ENCODE measurements at places on chromosomes 5 and 9.

GRCh38 chr5:128304088-128304487 lies 220.5 kb downstream of the SLC12A2 start:
- DNase-seq = no peak

DNA sequence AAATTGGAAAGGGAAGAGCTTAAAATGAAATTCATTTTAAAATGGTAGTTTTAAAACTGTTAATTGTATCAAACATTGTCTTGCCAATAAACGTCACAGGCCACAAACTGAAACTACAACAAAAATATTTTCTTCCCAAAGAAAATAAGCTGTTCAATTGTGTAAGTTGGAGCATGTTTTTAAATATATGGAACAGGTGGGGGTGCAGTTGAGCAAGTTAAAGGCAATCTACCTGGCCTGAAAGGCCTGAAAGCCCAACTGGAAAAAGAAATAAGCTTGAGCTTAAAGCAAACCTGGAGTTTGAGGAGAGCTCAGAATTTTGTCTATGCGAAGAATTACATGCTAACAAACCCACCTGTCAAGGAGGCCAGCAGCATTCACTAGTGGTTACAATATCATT lies 439.5 kb downstream of the ACTL7B start:
- no peak for DNase-seq

DNA sequence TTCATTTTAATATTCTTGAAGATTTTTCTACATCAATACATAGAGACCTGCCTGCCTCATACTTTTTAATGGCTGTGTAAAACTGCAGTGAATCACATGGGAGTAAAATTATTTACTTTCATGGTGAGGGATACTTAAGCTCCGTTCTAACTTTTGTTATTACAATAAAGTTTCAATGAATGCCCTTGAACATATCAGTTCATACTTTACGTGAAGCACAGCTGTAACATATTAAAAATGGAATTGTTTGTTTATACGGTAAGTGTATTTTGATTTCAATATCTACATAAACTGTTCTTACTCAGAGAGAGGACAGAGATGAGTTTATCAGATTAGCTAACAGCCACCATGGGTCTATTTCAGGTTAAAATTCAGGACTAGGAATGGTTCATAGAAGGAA lies 155.1 kb downstream of the NR3C1 start:
- no peak for DNase-seq

DNA sequence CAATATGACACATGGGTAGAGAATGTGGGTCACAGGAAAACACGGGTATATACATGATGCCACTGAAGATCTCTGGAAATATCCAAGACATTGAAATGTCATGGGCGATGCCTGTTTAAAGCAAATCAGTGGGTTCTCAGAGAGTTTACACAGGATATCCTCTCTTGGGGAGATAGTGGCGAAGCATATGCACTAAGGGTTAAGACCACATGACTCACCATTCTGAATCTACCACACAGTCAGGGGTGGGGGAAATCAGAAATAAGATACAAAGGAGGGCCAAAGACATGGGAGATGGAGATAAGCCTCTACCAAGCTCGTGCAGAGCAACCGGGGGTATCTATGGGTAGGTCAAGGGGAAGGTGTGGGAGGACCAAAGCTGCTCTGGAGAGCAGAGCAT lies 58.8 kb downstream of the SH3PXD2B start:
- no peak for DNase-seq

- no peak for DNase-seq
These were observed 92.5 kb upstream of the ITGA2 start for GRCh38 chr5:52896534-52897237.

- no peak for DNase-seq
These were observed 294.0 kb downstream of the EFNA5 start for GRCh38 chr5:107376546-107377276.

- no peak for DNase-seq
These were observed 136.4 kb downstream of the KDM4C start for GRCh38 chr9:6894135-6894534.

GRCh38 chr9:86126998-86127972 lies 27.9 kb upstream of the GOLM1 start:
- no peak for DNase-seq

DNA sequence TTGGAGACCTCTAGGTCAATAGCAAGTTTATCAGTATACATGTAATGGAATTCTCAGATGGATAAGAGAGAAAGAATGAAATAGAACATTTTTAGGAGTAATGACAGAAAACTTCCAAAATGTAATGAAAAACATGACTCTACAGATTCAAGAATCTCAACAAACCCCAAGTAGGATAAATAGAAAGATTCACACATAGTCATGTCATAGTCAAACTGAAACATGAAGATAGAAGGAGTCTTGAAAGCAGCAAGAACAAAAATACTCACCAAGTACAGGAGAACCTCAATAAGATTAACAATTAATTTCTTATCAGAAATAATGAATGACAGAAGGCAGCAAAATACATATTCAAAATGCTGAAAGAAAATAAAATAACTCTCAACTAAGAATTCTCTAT lies 164.5 kb downstream of the SPATA31D1 start:
- no peak for DNase-seq

- DNase-seq = no peak
These were observed 172.9 kb upstream of the IL12B start for GRCh38 chr5:159503236-159503635.

DNA sequence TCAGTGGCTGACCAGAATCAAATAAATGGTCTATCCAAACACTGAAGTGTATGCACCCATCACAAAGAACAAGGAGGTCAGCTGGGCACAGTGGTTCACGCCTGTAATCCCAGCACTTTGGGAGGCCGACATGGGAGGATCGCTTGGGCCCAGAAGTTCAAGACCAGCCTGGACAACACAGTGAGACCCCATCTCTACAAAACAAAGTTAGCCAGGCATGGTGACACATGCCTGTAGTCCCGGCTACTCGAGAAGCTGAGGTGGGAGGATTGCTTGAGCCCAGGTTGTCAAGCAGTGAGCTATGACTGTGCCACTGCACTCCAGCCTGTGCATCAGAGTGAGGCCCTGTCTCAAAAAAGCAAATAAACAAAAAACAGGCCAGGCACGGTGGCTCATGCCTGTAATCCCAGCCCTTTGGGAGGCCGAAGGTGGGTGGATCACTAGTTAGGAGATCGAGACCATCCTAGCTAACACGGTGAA lies 40.5 kb downstream of the SEMA4D start:
- no peak for DNase-seq

DNA sequence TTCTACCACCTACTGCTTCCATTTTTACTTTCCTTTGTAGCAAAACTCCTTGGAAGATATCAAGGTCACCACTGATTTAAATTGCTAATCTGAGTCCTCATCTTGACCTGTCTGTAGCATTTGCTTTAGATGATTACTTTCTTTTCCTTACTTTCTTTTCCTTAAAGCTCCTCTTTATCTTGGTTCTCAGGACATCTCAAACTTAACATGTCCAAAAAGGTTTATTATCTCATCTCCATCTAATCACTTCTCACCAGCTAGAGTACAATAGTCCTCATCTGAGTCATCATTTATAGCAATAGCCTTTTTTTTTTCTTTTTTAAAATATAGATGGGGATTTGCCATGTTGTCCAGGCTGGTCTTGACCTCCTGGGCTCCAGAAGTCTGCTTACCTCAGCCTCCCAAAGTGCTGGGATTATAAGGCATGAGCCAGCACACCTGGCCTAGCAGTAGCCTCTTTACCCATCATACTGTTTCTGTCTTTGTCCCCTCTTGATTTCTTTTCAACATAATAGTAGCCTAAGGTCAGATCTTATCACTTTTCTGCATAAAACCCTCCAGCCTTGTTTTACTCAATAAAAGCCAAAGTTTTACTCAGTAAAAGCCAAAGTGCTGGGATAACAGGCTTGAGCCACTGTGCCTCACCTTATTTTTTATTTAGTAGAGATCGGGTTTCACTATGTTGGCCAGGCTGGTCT lies 32.9 kb upstream of the GPR21 start:
- no peak for DNase-seq

GRCh38 chr9:87386490-87387025 lies 111.1 kb upstream of the DAPK1 start:
- no peak for DNase-seq

- DNase-seq = peak; percentile 29
These were observed 718 bp upstream of the DENND4C start for GRCh38 chr9:19229595-19230354.

DNA sequence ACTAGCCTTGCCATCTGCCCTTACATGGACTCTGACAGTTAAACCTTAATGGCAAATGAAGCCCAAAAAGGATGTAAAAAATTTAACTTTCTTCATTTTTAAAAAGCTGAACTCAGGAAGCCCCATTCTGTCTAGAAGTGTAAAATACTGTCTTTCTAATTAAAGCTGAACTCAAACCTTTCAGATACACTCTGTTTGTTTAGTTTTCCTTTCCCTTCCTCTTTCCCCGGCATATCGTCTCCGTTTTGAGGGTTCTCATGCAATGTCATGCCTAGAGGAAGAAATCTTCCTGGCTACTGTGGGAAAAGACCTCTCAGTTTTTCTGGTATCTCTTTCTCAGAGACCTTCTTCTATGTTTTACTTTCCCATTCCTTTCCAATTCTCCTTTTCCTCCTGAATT lies 841.5 kb downstream of the DTWD2 start:
- DNase-seq = no peak

DNA sequence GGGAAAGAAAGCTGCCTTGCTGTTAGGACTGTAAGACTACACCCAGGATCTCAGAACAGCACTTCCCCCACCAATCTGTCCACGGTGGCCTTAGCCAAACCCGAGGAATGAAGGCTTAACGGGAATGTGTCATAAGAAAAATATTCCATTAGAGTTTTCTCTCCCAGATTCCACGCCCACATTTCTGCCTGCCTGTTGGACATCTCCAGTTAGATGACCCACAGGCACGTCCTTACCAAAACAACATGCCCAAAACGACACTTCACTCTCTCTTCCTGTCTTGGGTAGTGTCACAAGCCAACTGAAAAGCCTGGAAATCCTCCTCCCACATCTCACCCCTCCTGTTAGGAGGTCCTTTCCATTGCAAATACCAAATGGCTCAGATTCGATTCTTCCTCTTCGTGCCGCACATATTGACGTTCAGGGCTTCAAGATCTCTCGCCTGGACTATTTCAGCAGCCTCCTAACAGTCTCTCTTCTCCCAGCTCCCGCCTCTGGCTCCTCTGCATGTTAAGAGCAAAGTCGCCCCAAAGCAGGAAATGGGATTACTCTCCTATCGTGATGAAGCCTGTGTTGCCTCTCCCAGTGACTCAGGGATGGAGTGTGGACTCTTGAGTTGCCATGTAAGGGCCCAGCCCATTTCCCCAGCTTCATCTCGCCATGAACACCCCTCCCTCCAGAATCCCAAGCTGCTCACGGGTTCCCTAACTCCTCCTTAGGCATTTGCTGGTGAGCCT lies 159.3 kb downstream of the NR3C1 start:
- DNase-seq = no peak

DNA sequence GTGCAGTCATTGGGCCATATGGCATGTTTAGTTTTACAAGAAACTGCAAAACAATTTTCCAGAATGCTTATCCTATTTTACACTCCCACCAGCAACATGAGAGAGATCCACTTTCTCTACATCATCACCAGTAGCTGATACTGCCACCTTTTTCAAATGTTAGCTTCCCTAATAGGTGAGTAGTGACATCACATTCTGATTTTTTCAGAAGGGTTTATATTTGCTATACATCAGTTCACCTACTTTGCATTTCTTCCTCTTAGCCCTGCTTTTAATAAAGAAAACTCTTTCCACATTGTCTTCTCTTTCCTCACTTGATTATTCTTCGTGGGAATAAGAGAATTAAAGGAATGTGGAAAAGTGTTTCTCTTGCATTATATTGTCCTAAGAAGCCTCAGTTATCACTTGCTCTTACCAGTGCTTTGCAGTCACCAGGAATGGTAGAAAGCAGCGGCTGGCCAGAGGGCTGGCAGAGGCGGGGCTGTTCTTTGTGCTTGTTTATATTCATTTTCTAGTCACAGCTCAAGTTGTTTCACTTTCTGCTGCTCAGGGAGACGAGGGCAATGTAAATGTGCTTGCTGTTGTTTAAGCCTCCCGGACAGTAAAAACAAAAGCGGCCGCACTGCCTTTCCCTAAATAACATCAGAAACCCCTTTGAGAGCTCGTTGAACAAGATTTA lies 164.8 kb downstream of the HSD17B3 start:
- DNase-seq = no peak

- DNase-seq = no peak
These were observed 102.5 kb downstream of the PPARGC1B start for GRCh38 chr5:149832636-149833035.

GRCh38 chr9:96782235-96782634 lies 4.3 kb upstream of the ZNF510 start:
- DNase-seq = no peak

- no peak for DNase-seq
These were observed 125.9 kb upstream of the OSMR start for GRCh38 chr5:38719916-38720315.

GRCh38 chr5:75046366-75047142 lies 5.8 kb downstream of the GCNT4 start:
- DNase-seq = no peak

DNA sequence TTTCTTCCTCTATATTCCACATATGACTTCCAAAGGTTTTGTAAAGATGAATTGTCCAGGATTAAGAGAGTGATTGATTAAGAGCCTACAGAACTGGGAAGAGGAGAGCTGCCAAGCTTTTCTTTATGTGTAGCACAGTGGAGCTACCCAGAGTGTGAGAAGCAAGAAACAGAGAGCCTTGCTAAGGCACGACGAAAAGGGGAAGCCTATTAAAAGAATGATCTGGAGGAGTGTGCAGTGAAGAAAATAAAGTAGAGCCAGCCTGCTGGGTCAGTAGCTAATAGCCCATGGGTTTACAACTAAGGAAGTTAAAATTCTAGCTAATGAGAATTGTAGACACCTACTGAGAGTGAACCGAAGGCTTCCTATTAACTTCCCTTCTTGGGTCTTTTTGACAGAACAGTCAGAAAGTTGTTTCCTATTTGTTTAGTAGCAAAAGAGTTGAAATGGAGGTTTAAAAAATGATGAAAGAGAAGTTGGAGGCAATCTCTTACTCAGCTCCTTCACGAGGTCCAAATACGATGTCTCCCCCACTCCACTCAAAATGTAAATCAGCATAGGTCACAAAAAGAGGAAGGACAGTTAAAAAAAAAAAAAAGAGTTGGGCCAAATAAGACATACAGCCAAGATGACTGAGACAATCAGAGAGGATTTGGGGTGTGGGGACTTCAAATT lies 957 bp upstream of the PRR16 start:
- peak; percentile 33 for DNase-seq

DNA sequence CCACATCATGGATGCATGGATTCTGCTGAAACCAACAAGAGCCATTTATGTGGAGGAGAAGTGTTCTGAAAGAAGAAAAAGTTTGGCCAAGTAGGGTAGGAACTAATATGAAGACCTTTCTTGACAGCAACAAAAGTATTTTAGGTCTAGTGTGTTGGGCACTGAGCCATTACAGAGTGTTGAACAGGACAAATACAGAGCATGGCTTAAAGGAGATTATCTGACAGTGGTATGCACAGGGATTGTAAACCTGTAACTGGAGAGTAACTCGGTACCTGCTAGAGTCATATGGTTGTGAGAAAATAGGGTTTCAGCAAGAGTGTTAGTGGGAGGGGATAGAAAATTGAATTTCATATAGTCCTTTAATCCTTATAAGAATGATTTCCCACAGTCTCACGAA lies 513.2 kb upstream of the WWC1 start:
- no peak for DNase-seq

Measured in Kasumi-1 (cell line).